ENCODE measurements at places on chromosomes 3 and 15.
A peak's percentile ranks its signal among the peaks of the same experiment; 100 is the strongest.

DNA sequence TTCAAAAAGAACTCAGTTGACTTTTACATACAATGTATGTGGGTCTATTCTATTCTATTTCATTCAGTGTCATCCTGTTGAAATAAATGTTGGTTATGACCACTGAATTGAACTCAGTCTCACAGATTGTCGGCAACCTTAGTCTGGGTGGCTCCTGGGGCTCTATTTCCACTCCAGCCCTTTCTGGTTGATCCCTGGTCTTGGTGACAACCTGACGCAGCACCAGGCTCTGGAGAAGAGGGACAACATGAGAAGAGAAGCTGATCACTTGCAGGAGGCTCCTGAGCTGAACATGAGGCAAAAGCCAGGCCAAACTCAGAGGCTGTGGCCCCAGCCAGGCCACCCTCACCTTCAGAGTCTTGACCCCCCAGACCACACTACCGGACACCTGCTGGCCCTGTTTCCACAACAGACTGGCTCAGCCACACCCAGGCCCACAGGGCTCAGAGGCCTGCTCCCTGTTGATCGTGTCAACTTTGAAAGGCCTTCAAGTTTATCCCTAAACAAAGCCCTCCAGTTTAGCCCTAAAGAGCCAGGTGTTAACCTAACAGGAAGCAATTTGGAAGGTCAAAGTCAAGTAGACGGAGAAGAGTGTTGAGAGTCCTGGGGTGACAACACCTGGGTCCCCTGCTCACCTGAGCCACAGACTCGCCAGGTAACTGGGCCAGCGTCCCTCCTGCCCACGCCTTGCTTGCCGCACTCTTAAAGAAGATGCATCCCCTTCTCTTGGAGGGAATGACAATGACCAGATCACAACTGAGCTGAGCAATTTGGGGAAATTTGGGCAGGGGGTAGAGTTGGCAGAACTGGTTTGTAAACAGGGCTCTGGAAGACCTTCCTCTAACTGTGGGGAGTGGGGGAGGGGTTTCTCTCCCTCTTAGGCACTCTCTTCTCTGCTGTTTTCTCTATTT lies 15.4 kb upstream of the MUC20 start:
- DNase-seq, result no peak

DNA sequence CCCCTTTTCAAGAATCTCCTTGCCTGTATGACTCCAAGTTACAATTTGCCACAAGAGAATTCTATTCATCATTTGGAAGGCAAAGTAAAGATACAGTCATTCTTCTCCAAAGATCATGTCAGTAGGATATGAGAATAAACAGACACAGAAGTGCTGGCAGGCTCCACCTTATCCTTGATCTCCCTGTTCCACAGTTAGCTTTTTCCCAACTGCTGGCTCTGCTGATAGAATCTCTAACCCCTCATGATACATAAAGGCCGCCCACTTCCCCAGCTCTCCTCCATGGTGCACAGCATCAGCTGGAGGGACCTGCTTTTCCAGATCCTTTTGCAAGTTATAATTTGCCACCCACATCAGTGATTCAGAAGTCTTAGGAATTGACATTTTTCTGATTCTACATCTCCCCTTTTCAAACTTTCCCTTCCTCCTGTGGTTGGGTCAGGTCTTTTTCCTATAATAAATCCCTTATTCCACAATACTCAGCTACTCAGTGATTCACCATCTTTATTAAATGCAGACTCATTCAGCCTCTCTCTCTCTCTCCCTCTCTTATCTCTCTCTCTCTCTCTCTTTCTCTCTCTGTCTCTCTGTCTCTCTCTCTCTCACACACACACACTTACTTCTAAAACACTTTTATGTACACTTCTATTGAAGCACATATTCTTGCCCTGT lies 465.4 kb downstream of the GBE1 start:
- DNase-seq, result no peak

- no peak for DNase-seq
Observed at GRCh38 chr3:4856136-4856535, 123.1 kb upstream of the BHLHE40 start.

DNA sequence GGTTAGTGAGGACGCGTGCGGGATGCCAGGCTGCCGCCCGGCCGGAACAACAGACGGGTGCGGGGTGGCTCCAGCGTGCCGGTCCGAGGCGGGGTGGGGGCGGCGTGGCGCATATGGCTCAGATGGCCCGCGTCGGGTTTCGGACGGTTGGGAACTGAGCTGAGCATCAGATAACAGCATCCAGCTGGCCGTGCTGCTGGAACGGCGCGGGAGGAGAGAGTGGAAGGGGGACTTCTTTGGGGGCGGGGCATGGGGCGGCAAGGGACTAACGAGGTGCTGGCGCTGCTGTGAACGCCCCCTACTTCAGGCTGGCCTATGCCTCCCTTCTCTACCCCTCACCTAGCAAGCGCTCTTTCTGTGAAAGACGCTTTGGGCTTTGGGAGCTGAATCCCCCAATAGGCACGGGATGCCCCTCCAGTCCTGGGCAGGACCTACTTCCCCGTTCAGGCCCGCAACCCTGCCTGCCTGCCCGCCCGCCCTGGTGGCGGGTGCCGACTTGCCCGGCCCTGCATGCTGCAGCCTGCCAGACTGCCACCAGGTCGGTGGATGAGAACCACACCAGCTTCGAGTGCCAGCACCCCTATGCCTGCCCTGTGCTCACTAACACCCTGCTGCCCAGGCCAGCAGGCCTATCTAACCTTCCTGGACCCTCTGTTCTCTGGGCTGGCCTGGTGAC lies 542 bp downstream of the INKA1 start:
- DNase-seq, result peak; percentile 20

GRCh38 chr15:55322467-55322866 lies 3.4 kb downstream of the PIGB start:
- no peak for DNase-seq

GRCh38 chr3:108489776-108490175 lies 20.6 kb downstream of the MYH15 start:
- peak; percentile 64 for DNase-seq

DNA sequence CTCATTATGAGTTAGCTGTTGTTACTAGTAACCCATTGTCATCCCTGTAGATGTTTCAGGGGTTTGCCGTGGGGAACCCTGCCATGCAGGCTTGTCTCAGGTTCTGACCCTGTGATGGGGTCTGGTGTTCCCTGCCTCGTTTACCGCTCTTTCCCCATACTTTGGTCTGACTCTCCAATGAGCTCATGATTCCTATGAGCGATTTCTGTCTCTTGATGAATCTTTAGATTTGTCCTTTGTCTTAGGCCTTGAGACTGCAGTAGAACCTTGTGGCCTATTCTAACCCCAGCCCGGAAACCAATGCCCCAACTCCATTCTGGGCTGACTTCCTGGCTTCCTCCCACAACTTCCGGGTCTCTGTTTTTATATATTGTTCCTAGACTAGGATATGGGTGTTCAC lies 11.3 kb upstream of the IQGAP1 start:
- no peak for DNase-seq

GRCh38 chr3:122310361-122310760 lies 14.7 kb upstream of the CSTA start:
- peak; percentile 75 for DNase-seq

DNA sequence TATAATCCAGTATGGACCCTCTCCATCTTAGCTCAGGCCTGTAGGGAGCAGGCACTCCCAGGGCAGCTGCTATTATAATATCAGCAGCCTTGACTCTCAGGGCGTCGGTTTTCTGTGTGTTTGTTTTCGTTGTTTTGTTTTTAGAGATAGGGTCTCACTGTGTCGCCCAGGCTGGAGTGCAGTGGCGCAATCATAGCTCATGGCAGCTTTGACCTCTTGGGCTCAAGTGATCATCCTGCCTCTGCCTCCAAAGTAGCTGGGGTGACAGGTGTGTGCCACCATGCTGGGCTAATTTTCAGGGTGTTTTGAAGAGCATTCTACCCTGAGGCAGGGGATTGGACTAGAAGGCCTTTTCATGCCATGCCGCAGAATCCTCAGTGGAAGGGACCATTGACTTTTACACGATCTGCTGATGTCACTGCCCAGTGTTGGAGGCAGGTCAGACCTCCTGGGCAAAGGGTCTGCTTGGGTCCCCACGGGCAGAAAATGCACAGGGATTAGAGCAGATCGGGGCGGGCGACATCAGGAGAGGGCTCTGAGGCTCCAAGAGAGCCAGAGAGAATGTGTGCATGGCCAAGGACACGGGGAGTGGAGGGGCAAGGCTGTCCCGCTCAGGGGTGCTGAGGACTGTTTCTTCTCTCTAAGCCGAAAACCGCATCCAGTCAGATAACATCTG lies 7.8 kb downstream of the MELTF start:
- DNase-seq, result no peak

DNA sequence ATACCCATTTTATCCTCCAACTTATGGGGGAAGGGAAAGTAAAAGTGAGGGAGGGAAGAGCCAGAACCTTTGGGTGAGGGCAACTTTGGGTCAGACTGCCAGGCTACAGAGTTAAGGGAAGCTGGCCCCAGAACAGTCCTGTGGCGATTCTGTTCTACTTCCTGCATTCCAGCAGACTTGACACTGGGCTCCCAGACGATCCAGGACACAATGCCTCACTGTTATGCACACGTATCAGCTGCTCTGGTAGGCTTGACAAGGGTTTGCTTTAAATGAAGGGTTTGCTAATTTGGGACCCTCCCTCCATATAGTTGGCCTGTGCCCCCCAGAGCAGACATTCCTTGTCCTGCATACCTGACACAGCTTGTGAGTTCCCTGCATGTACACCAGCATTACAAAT lies 10.7 kb downstream of the GORASP1 start:
- DNase-seq, result no peak

- no peak for DNase-seq
Observed at GRCh38 chr15:79969146-79969545, 1.9 kb downstream of the BCL2A1 start.

DNA sequence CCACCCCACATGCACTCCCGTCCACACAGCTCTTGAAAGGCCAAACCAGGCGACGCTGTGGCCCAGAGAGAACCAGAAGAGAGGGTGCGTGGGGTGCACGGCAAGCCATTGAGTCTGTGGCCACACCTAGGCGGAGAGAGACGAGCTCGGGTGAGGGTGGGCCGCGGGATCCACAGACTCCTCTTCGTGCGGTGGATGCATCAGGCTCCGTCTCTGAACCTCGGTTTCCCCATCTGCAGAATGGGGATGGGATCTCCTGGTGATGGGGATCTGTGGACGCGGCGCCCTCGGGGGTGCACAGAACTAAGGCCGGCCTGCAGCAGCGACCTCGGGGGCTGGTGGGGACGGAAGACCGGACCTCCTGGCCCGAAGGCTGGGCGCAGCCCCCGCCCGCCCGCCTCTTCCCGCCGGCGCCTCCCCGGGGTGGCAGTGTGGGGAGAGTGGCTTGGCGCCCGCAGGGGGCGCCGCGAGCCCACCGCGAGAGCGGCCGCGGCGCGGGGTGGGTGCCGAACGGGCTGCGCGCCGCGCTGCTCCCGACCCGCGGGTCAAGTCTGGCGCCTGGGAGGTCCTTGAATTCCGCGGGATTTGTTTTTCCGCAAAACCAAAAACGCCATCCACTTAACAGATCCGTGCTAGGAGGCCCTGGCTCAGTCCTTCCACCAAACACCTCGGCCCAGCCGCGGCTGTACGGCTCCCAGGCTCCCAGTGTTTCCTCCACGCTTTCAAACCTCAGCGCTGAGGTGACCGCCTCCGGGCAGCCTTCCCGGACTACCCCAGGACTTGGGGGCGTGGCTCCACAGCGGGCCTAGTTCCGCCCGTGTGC lies 13.2 kb upstream of the ADPGK start:
- DNase-seq, result peak; percentile 80

DNA sequence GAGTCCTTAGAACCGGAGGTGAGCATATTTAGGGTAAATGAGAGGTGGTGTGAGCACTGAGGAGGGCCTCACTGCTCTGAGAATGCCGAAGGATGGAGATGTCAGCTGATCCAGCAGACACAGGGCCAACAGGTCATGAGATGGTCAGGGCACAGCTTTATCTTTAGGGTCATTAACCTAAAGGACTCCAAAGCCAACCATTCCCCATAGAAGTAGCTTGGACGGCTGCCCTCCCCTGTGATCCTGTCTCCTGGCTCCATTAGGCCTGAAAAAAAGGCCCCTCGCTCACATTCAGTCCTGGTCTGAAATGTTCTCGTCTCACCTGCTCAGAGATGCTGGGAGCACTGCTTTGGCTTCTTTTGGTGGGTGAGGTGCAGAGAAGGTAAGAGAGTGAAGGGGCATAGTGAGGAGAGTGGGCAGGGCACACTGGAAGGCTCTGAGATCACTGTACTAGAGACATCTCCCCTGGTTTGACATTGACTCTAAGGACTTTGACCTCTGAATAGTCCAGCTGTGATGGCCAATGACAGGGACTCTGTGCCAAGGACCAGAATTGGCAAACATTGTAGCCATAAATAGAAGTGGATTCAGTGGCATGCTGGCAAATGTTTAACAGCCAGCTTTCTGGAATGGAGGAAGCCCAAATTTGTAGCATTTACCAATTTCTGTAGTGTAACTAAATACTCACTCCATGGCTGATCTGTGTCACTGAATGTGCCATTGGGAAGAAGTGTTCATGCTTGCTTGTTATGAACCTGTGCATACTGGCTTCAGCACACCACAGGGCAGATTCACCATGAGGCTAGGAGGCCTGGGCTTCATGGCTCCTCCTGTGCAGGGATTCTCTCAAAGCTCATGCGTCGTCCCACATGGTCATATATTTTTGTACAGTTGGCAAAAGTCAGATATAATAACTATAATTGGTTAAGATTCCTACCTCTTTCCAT lies 76.2 kb upstream of the MRPS22 start:
- DNase-seq, result peak; percentile 5

GRCh38 chr3:101464235-101464634 lies 48.8 kb downstream of the SENP7 start:
- peak; percentile 23 for DNase-seq

DNA sequence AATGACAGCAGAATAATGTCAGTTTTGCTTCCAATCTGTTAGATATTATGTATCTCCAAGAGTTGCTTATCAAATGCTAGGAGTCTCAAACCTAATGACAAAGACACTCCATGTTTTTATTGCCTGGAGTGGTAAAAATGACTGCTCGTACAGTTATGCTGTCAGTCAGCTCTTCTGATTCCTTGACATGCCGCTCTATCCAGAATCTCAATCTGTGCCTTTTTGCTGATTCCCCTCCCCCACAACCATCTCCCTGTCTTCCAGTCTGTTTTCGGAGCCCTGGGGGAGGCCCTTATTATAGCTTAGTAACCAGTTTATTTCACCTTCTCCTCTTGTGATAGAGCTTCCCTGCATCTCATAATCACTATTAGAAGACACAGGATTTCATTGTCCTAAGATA lies 2.6 kb downstream of the MKRN2 start:
- no peak for DNase-seq

GRCh38 chr3:13665582-13666226 lies 116.8 kb downstream of the FBLN2 start:
- no peak for DNase-seq
